ENCODE measurements at places on chromosomes 16 and 17.

- no peak for DNase-seq
Measured at GRCh38 chr17:34261568-34262337, 6.7 kb downstream of the CCL2 start.

- no peak for DNase-seq
Measured at GRCh38 chr17:72033334-72033733, 87.5 kb upstream of the SOX9 start.

GRCh38 chr17:77526259-77526711 lies 385.5 kb downstream of the SEC14L1 start:
- no peak for DNase-seq

- DNase-seq: no peak
Measured at GRCh38 chr16:85625053-85625452, 11.9 kb downstream of the GSE1 start.

GRCh38 chr17:80698297-80698696 lies 153.7 kb downstream of the RPTOR start:
- DNase-seq: no peak

DNA sequence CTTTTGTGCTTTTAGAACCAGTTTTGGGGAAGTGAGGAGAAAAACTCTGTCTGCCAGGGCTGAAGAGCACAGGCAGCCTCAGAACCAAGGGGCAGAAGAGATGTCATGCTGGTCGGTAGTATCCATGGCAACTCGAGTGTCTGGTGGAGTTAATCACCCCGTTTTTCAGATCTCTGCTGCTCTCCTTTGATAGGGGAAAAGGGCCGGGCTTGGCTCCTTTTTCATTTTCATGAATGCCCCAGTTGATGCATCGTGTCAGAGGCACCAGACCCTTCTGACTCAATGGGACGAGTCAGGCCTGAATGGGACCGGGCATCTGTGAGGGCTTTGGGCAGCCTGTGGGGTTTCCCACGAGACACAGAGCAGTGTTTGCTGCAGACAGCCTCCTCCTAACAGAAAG lies 304.6 kb downstream of the ABCC12 start:
- DNase-seq: no peak

GRCh38 chr17:62933501-62934385 lies 32.3 kb upstream of the TANC2 start:
- DNase-seq: no peak

DNA sequence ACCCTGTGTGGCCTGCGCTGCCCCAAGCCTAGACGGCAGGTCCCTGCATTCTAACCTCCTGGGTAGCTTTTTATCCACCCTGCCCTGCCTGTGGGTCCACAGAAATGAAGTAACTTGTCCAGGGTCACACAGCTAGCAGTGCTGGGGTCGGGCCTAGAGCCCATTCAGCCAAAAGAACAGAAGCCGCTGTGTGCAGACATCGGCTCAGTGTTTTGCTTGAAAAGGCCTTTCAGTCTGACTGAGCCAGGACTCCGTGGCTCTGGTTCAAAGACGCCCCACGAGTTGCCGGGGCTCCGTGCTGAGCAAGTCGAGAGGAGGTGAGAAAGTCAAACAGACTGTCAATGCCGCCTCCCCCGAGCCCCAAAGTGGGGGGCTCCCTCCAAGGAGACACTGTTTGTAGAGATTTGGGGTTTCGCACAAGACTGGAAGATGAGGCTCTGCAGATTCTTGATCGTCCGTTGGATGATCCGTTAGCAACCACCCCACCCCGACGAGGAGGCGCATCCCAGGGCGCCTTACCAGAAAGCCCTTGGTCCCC lies 226.2 kb downstream of the NTN1 start:
- DNase-seq: no peak

DNA sequence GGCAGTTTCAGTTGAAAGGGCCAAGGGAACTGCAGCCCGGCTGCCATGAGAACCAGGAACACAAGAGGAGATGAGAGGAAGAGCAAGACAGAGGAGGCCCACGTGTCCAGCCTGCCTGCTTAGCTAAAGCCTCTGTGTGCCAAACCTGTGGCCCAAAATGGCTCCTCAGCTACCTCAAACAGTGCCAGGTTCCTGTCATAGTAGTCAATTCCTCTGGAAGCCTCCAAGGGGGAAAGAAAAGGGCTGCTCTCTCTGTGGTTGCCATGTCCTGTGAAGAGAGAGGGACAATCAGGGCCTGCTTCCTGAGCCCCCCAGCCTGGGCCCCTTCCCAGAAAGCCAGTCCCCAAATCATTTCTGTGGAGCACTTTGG lies 5.2 kb downstream of the SLC12A4 start:
- no peak for DNase-seq

DNA sequence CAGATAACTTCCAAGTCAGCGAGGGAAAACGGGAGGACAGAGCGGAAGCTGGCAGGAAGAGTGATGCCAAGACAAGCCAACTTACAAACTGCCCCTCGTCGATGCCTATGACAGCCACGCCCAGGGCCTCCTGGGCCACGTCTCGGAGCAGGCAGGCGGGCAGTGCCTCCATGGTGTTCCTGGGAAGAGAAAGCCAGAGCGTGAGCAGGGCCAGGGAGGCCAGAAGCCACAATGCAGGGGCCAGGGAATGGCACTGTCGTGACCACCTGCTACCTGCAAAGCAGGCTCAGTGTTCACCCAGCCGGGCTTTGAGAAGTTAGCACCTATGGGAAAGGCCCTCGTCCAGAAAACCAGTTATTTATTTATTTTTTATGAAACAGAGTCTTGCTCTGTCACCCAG lies 4.3 kb downstream of the TK1 start:
- no peak for DNase-seq

- DNase-seq: no peak
Measured at GRCh38 chr17:69630056-69630635, 215.6 kb downstream of the MAP2K6 start.

GRCh38 chr17:250487-251300 lies 69.2 kb upstream of the DOC2B start:
- no peak for DNase-seq

DNA sequence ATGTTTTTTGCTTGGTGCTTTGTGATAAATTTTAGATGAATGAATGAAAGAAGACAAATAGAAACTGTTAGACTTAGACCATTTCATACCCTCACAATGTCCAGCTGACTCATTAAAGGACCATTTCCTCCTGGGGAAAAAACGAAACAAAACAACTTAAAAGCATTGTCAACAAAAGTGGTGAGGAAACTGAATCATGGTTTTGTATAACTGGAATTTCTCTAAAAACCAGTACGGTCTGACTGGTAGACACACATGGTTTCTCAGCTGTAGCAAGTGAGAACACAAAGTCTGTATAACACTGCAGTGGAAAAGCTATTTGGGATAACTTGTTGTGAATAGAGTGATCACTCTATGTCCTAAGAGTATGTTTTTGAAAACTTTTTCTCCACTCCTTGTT lies 5.3 kb upstream of the DDX52 start:
- DNase-seq: no peak

All from activated gamma-delta T cell treated with anti-CD3 and anti-CD28 coated beads, Interleukin-2, amount 50 U/mL, for 16 hours (primary cell).